ENCODE measurements at places on chromosomes 12 and 14.

GRCh38 chr14:61229981-61230380, 51.2 kb downstream of the TMEM30B start:
- no peak for DNase-seq

DNA sequence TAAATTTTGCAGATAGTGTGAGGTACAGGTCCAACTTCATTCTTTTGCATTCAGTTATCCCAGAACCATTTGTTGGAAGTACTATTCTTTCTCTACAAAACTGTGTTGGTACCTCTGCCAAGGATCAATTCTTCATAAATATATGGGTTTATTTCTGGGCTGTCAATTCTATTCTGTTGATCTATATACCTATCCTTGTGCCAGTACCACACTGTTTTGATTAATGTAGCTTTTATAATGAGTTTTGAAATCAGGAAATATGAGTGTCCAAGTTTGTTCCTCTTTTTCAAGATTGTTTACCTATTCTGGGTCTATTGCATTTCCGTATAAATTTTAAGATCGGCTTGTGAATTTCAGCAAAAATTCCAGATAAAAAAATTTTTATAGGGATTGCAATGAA, 48.1 kb downstream of the RERG start:
- DNase-seq, result no peak

- DNase-seq, result no peak
These were observed 6.4 kb upstream of the TTC8 start for GRCh38 chr14:88818018-88818417.

- DNase-seq, result no peak
These were observed 1.2 kb downstream of the NTN4 start for GRCh38 chr12:95789126-95790032.

- no peak for DNase-seq
These were observed 27.3 kb upstream of the WNK1 start for GRCh38 chr12:725076-725475.

DNA sequence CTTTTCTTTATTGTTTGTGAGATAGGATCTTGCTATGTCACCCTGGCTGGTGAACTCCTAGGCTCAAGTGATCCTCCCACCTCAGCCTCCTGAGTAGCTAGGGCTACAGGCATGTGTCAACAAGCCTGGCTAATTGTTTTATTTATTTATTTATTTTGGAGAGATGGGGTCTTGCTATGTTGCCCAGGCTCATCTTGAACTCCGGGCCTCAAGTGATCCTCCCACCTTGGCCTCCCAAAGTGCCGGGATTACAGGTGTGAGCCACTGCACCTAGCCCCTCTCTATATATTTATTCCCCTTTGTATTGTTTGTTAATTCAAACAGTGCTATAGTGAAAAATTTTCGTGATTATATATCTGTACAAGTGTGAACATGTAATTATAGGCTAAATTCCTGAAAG, 123.3 kb downstream of the DAAM1 start:
- no peak for DNase-seq
